ENCODE measurements at places on chromosomes 6 and 20.

- no peak for DNase-seq
Measured at GRCh38 chr6:70282919-70283461, 19.9 kb downstream of the COL9A1 start.

GRCh38 chr20:19416627-19417026 lies 204.2 kb downstream of the SLC24A3 start:
- DNase-seq = no peak

DNA sequence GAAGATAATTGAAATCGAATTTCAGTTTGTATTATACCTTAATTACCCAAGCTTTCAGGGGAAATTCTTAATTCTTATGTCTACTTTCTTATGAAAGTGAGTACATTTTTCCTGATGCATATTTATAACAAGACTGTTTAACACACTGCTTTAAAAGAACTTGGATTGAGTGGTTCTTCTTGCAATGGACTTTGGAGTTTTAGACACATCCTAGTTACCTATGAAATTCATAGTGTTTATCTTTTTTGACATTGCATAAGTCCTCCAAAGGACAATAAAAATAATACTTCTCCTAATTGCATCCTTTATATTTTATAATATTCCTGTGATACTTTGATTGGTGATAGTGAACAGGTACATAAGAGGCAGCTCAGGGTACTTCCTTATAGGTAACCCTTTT lies 395.6 kb upstream of the FLRT3 start:
- no peak for DNase-seq

DNA sequence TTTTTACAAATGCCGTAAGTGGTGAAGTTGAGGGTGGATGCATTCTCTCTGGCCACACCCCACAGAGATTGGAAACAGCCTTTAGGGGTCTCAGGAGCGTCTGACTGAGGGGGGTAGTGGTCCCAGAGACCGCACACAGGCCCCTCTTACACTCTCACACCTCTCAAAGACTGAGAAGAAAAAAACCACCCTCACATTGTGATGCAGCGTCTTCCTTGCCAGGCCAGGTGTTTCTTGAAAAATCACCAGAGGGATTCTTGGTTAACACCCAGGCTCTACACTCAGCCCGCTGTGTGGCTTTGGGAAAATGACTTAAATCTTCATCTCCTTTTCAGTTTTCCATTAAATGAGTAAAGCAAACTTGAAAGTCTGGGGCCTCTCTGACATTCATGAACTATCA lies 115.8 kb upstream of the SPTLC3 start:
- no peak for DNase-seq

DNA sequence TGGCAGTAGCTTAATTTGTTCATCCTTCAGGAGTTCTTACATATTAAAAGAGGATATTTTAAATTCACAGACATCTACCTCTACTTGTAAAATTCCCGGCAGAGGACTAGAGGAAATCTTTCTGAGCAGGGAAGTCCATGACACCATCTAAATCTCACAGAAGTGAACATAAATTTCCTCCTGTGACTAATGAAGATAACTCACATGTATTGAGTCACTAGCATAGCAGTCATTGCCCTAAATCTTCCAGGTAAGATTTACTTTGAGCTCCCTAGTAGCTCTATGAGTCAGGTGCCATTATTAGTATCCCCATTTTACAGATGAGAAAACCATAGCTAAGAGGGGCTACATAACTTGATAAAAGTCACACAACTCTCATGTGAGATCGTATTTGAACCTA lies 1058.6 kb upstream of the FLRT3 start:
- DNase-seq = no peak

DNA sequence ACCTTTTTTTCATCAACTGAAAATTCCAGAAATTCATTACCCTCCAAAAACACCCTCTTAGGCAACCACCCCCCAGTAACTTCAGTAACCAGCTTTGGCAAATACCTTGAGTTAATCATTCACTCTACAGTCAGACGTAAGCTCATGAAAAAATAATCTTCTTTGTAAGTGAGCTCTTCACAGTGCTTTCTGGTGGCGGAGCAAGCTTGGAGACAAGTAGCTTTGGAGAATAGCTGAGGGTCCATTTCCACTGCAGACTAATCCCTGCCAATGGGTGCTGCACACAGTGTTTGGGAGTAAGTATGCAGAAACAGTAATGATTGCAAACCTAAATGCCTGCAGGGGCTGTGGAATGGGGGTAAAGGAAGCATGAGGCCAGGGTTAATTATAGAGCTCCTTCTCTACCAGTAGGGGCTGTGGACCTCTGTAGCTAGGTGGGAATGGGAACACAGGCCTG lies 56.8 kb upstream of the HINT3 start:
- DNase-seq = no peak

GRCh38 chr6:157151989-157152388 lies 171.3 kb downstream of the TMEM242 start:
- no peak for DNase-seq

DNA sequence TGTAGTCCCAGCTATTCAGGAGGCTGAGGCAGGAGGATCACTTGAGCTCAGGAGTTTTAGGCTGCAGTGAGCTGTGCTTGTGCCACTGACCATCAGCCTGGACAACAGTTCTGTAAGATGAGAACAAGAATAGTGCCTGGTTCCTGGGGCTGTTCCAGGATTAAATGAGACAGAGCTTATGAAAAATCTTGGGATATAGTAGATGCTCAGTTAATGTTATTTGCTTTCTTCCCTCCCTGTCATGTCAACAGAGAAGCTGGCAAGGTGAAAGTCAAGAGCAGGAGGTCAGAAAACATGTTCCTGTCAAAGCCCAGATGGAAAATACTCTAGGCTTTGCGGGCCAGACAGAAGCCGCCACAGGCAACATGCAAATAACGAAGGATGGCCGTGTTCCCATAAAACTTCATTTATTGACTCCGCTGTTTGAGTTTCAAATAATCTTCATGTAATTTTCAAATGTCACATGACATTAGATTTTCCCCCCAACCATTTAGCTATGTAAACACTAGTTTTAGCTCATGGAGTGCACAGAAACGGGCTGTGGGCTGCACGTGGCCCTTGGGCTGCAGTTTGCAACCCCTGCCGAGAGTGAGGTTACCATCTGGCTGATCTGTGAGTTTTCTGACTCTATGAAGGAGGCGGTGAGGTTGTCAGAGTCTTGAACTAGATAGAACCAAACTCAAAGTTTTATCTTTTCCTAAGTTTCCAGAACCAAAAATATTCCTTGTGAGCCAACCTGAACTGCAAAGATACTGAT lies 63.4 kb upstream of the PMEPA1 start:
- DNase-seq = no peak

DNA sequence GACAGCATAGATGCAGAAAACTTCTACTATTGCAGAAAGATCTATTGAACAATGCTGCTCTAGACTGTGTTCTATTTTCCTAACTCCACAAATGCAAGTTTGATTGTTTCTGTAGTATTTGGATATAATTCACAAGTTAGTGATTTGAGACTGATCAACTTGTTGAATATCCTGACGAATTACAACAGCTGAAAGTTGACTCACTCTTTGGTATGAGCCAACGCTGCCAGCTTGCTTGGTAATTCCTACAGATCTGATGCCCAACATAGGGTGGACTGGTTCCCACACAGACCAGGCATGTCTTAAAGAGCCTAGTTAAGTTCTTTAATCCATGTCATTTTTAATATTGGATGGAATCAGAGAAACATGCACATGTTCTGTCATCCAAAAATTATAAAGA lies 231.0 kb upstream of the RAB32 start:
- DNase-seq = no peak

- DNase-seq = no peak
Measured at GRCh38 chr6:110485491-110485890, 9.1 kb upstream of the SLC22A16 start.

DNA sequence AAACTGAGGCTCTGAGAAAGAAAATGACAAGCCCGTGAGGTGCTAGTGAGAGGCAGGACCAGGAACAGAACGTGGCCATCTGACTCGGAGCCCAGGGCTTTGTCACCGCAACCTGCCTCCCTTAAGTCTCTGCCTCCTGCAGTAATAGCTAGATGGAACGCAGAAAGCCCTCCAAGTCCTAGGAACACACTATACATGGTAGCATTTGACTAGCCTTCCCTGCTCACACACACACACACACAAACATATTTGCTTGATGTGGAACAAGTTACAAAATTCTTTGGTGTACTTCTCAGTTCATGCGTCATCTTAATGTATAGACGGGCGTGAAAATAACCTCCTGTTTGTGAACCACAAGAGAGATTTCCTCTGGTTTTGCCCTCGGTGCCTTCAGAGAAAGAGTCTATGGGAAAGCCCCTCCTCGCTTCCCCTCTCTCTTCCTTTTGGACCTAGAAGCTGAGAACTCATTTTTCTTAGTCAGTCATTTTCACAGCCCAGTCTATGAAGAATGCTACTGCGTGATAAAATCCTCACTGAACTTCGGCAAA lies 38.8 kb downstream of the C6orf52 start:
- DNase-seq = no peak

GRCh38 chr6:17002123-17002522 lies 99.7 kb upstream of the STMND1 start:
- DNase-seq = no peak

- DNase-seq = no peak
Measured at GRCh38 chr6:134373282-134373922, 55.5 kb upstream of the SGK1 start.

DNA sequence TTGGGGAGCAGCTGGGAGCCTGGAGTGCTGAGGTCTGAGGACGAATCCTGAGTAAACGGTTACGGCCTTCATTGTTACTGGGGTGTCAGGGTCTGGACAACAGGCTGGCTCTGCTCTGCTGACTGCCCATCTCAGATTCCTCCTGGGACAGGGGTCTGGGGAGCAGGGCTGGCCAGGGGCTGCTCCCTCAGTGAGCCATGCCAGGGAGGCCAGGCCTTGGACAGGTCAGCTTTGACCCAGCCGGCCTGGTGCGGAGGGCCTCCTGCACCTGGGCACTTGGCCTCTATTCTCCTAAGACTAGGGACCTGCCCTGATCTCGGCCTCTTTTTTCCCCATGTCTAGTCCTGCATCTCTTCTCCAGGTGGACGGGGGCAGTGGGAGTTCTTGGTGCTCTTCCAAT lies 44.9 kb downstream of the MYT1 start:
- no peak for DNase-seq

- DNase-seq = no peak
Measured at GRCh38 chr20:709423-709822, 33.8 kb upstream of the SCRT2 start.

- no peak for DNase-seq
Measured at GRCh38 chr20:56278196-56278595, 29.7 kb downstream of the MC3R start.

DNA sequence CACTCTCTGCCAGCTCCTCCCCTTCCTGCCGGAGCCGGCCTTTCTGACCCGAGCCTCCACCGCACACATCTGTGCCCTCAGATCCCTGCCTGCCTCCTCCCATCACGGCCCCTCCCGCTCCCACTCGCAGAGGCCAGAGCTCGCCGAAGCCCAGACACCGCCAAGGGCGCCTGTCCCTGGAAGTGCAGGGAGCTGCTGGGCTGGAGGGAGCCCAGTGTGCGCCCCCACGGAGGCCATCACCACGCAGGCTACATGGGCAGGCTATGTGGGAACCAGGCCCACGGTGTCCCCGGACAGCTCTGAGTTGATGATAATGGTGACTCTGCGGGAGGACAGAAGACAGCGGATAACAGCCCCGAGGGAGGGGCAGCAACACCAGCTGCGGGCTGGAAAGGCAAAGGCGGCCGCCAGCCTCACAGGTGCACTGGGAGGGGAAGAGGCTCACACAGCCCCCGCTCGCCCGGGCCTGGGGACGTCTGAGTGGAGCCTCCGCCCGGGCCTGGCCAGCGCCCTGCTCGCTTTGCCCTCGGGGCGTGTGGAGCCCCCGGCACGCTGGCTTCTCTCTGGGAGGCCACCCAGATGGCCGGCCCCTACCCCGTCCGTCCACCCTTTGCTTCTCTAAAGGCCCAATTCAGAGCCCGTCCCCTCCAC lies 154.9 kb downstream of the DLL1 start:
- DNase-seq = no peak

- no peak for DNase-seq
Measured at GRCh38 chr6:12595161-12595811, 121.3 kb upstream of the PHACTR1 start.

Measured in stimulated activated naive CD4-positive, alpha-beta T cell (primary cell).